Stimulated activated CD4-positive, alpha-beta T cell treated with anti-CD3 and anti-CD28 coated beads, Interleukin-1b, Interleukin-23, amount 100 ng/mL, for 1 hour (primary cell): ENCODE measurements at places on chromosomes 3 and 15.

- no peak for DNase-seq
These were observed 75.3 kb upstream of the C2CD4B start for GRCh38 chr15:62240121-62241096.

DNA sequence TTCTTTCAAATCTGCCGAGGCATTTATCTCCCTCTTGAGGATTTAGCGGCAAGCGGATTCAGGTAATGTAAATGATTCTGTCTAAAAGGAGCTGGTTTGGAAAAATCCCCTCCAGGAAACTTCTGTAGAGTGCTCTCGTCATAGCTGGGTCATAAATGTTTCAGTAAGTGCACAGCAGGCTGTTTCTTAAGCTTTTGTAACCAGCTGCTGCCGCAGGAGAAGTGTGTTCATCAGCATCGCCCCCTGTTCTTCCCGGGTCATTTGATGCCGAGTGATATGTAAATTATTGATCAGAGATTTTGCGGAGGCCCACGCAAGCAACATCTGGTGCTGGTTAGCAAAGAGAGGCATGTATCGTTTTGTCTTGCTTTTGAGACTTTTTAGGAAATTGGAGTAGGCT is 53.1 kb downstream of the DNASE1L3 start:
- DNase-seq = no peak

GRCh38 chr15:60364612-60364924 is 33.2 kb downstream of the ANXA2 start:
- no peak for DNase-seq

DNA sequence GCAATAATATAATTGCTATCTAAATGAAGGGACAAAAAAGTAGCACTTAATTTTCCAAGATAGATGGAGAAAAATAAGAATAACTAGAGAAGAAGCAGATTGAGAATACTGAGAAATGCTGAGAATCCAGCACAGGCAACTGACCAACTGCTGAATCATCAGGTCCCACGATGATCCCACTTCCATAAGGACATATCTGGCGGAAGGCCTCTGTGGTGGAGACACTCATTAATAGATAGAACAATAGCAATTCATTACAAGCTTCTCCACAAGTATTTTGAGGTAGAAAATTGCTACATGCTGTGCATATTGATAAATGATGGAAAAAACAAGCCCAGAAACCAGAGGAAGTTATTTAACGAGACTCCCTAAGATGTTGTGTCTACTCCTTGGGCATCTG is 105.9 kb downstream of the DUT start:
- no peak for DNase-seq

DNA sequence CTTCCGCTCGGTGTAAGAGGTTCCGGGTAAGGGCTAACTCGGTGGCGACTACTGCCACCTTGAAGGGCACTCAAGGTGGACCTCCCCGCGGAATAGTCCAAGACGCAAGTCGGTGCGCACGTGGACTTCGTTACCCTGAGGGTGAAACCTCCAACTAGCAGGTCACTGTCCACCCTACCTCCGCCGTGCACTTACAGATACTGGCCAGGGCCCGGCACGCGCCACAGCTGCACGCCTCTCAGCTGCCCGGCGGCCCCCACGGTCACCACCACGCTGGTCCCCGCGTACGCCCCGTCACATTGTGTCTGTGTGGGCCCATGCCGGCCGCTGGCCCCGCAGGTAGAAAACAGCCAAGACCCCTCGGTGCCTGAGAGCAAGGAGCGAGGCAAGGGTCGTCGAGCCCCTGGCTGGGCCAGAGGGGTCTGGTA is 1.1 kb downstream of the LTK start:
- DNase-seq = no peak

DNA sequence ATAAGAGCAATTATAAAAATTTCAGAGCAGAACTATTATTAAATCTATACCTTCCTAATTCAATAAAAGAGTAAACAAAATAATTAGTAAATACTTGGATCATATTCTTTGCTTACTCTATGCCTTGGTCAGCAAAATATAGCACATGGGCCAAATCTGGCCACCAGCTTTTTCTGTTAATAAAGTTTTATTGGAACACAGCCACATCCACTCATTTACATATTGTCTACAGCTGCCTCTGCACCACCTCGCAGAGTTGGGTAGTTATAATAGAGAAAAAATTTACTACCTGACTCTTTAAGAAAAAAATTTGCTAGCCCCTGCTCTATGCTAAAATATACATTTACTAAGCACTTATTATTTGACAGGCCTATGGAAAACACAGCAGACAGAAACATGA is 32.2 kb upstream of the GANC start:
- DNase-seq = no peak

GRCh38 chr3:192246847-192247559 is 480.3 kb downstream of the FGF12 start:
- no peak for DNase-seq

DNA sequence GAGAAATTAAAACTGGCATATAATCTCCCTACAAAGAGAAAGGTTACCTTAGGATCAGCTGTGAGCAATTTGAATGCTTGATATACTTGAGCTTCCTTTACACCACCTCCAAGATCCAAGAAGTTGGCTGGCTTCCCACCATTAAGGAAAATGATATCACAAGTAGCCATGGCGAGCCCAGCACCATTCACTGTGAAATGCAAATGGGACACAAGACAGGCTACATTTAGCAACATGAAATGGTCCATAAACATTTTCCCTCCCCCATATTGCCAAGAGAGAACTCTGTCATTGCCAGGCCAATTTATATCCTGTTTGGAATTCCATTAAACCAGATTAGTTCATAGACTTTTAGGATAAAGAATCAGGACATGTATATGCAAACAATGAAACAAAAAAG is 158.7 kb downstream of the SUCLG2 start:
- no peak for DNase-seq

DNA sequence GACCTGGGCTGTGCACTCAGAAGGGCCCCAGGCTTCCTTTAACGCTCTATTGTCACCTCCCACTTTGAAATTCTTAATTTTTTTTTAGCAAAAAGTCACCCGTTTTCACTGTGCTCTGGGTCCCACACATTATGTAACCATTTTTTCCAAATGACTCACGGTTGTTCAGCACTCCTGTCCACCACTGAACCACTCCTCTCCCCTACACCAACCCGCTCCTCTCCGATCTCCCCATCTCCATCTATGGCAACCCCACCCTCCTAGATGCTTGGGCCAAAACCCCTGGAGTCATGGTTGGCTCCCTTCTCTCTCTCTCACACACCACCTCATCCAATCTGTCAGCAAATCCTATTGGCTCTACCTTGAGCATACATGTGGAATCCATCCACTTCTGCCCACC is 41.2 kb upstream of the LINGO1 start:
- no peak for DNase-seq

GRCh38 chr3:14503033-14503705 is 37.0 kb downstream of the GRIP2 start:
- no peak for DNase-seq

DNA sequence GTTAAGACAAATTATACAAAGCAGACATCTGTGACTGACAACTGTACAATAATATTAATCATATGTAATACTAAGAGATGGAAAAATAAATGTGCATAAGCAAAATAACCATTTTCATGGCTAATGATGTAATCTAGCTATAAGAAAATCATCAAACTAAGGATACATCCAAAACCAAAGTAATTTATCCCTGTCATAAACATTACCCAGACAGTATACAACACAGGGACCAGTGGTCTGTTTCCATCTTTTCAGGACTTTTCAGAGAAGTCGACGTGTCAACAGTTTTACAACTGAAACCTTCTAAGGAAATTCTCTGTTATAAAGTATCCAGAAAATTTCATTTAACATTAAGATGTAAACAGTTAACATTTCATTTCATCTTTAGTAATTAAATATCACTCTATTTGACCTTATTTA is 11.0 kb downstream of the THBS1 start:
- no peak for DNase-seq

DNA sequence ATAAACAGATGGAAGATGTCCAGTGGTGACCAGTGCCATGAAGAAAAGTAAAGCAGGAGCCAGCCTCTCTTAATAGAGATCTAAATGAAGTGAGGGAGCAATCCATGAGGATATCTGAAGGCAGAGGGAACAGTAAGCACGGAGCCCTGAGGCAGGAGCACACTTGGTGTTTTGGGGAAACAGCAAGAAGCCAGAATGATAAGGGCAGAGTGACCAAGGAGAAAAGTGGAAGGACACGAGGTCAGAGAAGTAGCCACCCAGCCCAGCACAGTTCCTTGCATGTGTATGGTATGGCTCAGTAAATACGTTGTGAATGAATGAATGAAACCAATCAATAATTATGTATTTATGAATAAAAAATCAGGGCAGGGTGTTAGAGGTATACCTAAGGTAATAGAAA is 11.6 kb downstream of the KLHL18 start:
- DNase-seq = no peak

DNA sequence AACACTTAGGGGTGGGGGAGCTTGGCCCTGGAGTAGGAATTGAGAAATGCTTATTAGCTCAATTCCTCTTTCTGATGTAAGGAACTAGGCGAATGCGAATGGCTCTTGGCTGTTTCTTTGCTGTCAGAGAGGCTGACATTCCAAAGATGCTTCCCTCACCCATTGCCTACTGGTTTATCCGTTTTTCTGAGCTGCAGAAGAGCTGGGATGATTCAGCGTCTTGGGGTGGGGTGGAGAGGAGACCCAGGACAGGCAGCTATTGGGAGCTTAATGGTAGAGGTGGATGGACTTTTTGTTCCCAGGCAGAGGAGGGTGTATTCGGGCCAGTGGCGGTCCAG is 9.8 kb downstream of the PLEKHO2 start:
- DNase-seq = no peak

- DNase-seq = no peak
These were observed 838.1 kb downstream of the TBL1XR1 start for GRCh38 chr3:176359211-176359610.

DNA sequence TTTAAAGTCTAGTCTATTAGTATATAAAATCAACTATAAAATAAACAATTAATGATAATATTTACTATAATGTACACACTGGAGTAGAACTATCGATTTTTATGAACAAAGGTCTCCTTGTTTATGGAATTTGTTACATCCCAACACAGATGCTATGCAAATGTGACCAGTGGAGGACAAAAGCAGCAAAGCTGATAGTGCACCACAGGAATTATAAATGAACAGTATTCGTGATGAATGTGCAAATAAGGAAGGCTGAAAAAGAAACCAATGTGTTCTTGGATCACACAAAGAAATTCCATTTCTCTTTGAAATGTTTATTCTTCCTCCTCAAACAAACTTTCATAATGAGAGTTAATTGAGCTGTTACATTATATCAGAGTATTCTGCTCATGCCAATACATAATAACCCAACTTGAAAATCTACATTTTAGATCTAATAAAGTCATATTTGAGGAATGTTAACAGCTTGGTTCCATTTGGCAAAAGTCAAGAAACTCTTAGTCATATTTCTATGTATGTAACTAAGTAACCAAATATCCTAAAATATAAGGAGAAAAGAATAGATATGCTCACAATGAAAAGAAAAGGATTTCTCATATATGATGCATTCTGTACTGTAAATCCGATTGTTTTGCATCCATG is 79.3 kb downstream of the NEK10 start:
- no peak for DNase-seq

DNA sequence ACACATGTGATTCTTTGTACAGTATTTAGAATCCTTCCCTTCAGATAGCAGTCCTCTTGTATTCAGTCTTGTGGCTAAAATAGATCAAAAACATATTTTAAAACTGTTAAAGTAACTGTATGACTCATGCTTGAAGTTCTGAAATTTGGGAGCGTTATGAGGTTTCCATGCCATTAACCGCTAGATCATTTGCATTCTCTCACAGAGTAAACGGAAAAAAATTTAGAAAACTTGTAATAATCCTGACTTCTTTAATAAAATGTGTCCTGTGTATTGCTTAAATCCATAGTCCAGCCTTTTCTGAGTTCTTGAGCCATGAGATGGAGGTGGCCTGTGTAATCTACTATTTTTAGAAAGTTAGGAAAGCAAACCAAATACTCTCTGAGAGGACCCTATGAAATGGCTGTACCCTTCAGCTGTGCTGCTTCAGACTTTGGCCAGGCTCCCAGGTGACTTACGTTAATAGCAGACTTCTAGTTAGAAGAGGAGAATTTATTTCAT is 33.8 kb downstream of the MBNL1 start:
- no peak for DNase-seq

- no peak for DNase-seq
These were observed 211.5 kb downstream of the NECTIN3 start for GRCh38 chr3:111283165-111283564.

GRCh38 chr3:31755926-31756658 is 223.4 kb downstream of the STT3B start:
- DNase-seq = no peak

GRCh38 chr3:126517291-126517951 is at the start of gene UROC1:
TSS of gene UROC1 (minus strand) at chr3:126517773. CDS start at chr3:126517719, 54 bp downstream.
- no peak for DNase-seq

DNA sequence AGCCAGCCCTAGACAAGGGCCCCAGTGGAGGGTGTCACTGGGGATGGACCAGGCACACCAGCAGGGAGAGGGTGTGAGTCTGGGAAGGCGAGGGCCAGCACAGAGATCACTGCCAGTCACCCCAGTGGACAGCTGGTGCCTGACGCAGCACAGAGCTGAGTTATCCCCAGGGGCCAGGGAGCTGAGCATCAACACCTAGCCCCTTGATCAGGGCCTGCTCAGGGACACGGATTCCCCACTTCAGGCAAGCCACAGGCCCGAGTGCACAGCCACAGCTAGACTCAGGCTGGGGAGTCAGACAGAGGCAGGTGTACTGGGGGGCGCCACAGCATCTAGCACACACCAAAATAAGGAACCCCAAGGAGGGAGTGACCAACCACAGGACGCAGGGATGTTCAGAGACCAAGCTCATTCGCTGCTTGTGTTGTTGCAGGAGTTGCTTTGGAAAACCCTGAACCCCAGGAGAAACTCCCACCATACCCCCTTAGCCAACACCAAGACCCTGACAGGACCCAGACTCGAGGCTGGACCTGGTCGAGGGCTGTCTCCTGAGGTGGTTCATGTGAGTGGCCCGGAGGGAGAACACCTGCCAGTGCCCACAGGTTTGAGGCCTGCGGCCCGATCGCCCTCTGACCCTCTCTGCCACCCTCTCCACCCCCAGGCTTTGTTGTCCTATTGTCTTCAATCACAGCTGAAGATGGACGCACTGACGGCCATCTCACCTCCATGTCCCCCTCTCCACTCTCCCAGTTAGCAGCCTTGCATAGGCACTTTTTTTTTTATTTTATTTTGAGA is 146.8 kb downstream of the TPRA1 start:
- no peak for DNase-seq

DNA sequence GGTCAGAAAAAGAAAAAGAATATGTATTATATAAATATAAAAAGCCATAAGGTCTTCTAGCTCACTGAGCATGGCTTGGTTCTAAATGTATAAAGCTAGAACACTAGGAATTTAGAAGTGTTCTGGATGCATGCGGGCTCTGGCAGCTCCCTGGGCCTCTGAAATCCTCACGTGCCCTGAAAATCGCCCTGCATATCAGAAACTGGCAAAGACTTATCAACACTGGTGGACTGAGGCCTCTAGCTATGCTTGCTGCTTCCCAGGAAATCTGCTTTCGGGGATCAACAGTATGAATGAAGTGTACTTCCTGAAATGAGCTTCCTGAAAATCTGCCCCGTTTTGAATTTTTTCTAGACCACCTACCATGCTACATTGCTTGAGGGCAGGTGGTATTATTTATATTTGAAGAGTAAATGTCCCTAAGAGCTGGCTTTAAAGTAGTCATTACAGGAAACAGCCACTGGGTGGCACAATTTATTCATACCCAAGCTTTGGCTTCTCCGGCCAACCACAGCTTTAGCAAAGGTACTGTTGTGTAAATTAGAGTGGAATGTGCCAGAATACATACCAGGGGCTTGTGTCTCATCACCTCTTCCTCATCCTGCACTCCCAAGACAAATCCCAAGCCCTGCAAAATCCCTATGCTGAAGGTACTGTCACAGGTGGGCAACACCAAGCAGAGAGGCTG is 17.7 kb downstream of the CRTAP start:
- no peak for DNase-seq
